ENCODE measurements at places on chromosomes 5 and 9.

DNA sequence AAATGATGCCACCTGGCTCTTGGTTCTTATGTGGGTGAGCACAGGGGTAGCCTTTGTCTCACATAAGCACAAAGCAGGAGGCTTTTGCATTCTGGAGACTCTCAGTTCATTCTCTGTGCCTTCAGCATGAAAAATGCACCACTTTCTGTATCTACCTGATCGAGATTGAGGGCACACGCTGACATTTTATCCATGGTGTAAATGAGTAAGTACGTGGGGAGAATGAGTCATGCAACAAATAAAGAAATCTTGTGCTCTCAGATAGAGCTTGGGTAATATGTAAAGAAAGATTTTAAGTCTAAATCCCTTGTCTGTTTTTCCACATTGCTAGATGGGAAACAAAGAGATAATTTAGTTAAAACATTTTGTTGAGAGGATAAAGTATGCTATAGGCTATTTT lies 607.2 kb upstream of the WWC1 start:
- no peak for DNase-seq

DNA sequence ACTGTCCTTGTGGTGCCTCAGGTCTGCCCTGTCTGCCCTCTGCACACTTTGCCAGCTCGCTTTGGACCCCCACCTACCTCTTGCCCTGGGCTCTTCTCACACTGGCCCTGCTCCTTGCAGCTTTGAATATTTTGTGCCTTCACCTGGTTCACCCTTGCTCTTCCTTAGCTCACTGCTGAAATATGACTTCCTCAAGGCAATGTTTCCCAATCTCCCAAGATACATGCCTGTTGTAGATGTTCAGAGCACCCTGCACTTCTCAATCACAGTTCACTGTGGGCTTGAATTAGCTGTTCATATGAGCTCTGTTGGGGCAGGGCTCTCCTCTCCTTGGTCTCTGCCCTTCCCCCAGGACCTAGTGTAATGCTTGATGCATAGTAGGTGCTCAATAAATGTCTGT lies 8.0 kb downstream of the AFAP1L1 start:
- DNase-seq: no peak

GRCh38 chr5:172455511-172456061 lies 1.3 kb upstream of the SH3PXD2B start:
- DNase-seq: no peak

DNA sequence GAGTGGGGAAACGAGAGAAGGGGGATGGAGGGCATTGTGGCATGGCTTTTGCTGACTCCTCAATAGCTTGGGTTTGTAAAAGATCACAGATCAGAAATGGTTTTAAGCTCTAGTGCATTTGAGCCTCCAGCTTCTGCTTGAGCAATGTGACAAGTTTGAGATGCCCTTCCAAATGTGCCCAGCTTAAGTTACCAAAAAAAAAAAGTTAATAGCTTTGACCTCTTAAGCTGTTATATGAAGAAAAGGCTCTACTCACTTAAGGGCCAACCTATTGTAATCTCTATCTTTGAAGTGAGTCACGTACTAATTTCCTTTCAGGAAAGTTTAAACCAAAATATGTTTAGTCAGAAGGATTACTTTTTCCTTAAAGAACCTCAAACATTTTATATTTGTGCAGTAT lies 428.8 kb upstream of the ACTBL2 start:
- DNase-seq: no peak

GRCh38 chr5:79868163-79868670 lies 122.8 kb downstream of the MTX3 start:
- DNase-seq: no peak
